ENCODE measurements at places on chromosomes 6 and 20. TPM values are rescaled to one million over a fixed set of nuclear protein-coding genes. Genes with fewer than 3 reads are reported as not detected.

Gene LY6G5C
- total RNA-seq: 1.3 TPM

Gene STAU1
- 67.1 TPM for total RNA-seq

Gene MUCL3
- 0.19 TPM for total RNA-seq

Gene SRSF12
- total RNA-seq: 3.4 TPM

Gene MAP7
- 4.6 TPM for total RNA-seq

Gene RIPOR3
- total RNA-seq: 16.3 TPM

Gene HDAC2
- total RNA-seq: 43.3 TPM

Gene GTSF1L
- total RNA-seq: not detected

Gene TRIM40
- total RNA-seq: not detected

Gene MUC22
- total RNA-seq: not detected

Gene SLC17A3
- total RNA-seq: not detected

Gene CST2
- total RNA-seq: 0.93 TPM

Gene ZBTB46
- 11.1 TPM for total RNA-seq

Gene DSTN
- 147 TPM for total RNA-seq

Gene ATP6V1G2
- total RNA-seq: 2.4 TPM

Gene ENPP4
- total RNA-seq: 20.2 TPM

Gene THBD
- total RNA-seq: 205 TPM

Gene PRR18
- 0.38 TPM for total RNA-seq

Gene ZC2HC1B
- not detected for total RNA-seq

Gene SLC17A2
- total RNA-seq: not detected

Gene DLK2
- total RNA-seq: 1.2 TPM

Gene EYS
- 0.12 TPM for total RNA-seq

Gene ZNF831
- total RNA-seq: 1.3 TPM

Gene ECT2L
- total RNA-seq: not detected

Gene KPNA5
- 8.7 TPM for total RNA-seq

Gene BYSL
- total RNA-seq: 9.8 TPM

Gene ZNF217
- 24.9 TPM for total RNA-seq

Gene TCP11
- total RNA-seq: not detected

Gene KIF6
- total RNA-seq: not detected

Gene HRH3
- not detected for total RNA-seq

Gene DNPH1
- 70.3 TPM for total RNA-seq

Gene ABHD12
- 32.2 TPM for total RNA-seq

Gene SIGLEC1
- 26.7 TPM for total RNA-seq

Gene PLEKHG1
- total RNA-seq: 62.4 TPM

Gene SLPI
- total RNA-seq: 114 TPM

Gene REV3L
- 61.8 TPM for total RNA-seq

Gene CYP24A1
- not detected for total RNA-seq

Gene ACTL10
- total RNA-seq: 1.1 TPM

Gene NHLRC1
- total RNA-seq: 1.6 TPM

Gene SAMD10
- 1.2 TPM for total RNA-seq

Gene RAET1G
- total RNA-seq: 10.8 TPM

All from omental fat pad (tissue), 4 donors.